ENCODE measurements at places on chromosomes 16 and 17.

DNA sequence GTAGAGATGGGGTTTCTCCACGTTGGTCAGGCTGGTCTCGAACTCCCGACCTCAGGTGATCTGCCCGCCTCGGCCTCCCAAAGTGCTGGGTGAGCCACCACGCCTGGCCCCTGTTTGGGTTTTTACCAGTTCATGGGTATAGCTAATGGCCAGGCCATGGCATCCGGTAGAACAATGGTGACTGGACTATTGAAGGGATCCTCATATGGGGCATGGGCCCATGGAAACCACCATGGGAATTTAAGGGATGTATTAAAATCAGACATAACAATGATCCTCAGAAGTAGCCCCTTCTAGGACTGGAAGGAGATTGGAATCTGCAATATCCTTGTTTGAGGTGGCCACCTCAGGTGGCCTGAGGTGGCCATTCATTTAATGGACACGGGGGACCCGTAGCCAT is 17.5 kb upstream of the GUCY2D start:
- no peak for ATAC-seq

DNA sequence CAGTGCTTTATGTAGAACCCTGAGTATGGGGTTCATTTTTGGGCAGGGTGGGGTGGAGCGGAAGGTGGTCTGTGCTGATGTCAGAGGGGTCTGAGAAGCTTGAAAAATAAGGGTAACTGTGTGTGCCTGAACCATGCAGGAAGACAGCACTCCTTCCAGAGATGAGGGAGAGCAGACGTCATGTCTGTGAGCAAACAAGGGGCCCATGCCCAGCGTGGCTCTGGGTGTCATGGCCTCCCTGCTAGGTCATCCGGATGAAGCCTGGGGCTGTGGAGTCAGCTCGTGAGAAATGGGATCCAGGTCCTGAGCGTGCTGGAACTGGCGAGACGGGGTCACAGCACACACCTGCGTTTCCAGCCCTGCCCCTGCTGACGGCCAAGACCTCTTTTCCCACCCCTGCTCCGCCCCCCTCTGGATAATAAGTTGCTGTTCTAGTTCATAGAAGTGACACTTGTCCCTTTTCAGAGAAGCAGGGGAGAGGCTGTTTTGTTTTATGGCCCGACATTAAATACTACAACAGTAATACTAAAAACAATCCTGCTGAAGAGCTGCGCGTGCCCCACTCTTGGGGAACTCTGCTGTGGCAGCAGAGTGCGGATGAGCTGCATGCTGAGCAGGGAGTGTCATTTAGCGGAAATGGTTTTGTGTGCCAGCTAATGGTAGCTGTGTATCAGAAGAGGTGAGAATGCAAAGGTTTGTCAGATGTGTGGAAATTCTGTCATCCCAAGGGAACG is 92.6 kb downstream of the RPTOR start:
- ATAC-seq, result no peak

GRCh38 chr17:19659366-19660177 is 11.0 kb downstream of the ALDH3A2 start:
- no peak for ATAC-seq

DNA sequence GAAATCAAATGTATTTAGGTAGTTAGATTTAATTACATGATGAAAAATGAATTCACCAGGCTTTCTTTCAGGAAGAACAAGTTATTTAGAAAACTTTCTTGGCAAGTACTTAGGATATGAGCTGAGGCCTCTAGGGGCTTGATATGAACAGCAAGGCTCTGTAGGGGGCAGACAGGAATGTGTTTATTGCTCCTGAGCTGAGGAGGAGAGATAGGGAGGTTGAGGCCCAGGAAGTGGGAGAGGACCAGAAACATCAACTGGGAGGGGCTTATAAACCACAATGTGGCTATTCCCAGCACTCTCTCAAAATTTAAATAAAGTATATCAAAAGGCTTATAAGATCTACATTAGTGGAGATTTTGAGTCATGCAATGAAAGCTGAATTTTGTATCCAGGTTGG is 154.0 kb upstream of the MAF start:
- no peak for ATAC-seq

DNA sequence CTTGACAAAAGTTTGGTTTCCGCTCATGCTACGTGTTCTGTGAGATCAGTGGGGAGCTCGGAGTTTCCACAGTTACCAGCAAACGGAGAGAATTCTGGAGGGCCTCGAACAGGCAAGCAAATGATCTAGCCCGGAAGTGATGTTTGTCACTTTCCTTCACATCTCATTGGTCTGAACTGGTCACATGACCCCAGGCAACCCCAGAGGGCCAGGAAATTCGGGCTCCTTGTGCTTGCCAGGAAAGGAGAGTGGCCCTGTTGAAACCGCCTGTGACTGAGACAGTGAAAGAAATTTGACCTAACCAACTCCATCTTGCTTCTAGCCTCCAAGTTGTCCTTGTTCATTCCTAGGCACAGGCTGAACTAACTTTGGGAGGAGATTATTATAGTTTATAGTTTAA is 23.0 kb downstream of the SPPL2C start:
- ATAC-seq, result no peak

- ATAC-seq, result peak; percentile 34
These were observed 165.6 kb downstream of the SPECC1 start for GRCh38 chr17:20174588-20175265.

- ATAC-seq, result no peak
These were observed 42.2 kb upstream of the HAPSTR1 start for GRCh38 chr16:9049241-9049640.

- no peak for ATAC-seq
These were observed 26.7 kb downstream of the WNT9B start for GRCh38 chr17:46878055-46878454.

GRCh38 chr17:68867759-68868516 is 87.3 kb downstream of the ABCA8 start:
- ATAC-seq, result no peak

- ATAC-seq, result peak; percentile 24
These were observed 1.1 kb upstream of the SLC43A2 start for GRCh38 chr17:1629504-1630310.

GRCh38 chr17:2025220-2025621 is at the start of gene RTN4RL1:
RTN4RL1 (minus strand) TSS chr17:2025334; CDS start chr17:2024865, 469 bp downstream.
- ATAC-seq, result peak; percentile 20

- ATAC-seq, result no peak
These were observed 7.3 kb upstream of the GAS7 start for GRCh38 chr17:10205549-10206185.

DNA sequence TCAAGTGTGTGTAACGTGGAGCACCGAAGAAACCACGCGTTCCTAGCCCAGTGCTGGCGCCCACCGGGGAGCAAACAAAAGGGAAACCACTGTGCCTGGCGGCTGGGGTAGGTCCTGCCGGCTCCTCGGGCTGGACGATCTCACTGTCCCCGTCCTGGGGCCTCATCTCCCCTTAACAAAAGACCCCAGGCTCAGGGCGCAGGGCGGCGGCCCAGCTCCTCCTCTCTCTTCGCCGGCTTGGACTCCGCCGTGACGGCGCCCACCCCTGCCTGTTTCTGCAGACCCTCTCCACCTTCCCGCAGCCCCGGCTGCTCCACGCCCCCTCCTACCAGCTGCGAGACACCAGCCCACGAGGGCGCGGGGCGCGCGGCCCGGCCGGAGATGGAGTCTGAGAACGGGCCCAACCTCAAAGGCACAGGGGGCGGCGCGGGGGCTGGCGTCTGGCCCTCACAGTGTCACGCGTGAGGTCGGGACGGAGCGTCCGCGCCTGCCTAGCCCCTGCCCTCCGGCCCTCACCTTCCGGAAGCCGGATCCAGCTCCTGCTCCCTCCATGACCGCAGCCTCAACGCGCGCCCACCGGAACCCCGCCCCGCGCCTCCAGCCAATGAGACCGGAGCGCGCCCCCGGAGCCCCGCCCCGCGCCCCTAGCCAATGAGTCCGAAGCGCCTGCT is at the start of gene CENPX:
CENPX (minus strand) TSS at position 569 of the 671 bp plus-strand sequence; CDS start at position 552, 17 bp downstream.
- no peak for ATAC-seq

GRCh38 chr16:54974367-54974766 is 43.7 kb downstream of the IRX5 start:
- ATAC-seq, result no peak

GRCh38 chr17:48241131-48241591 is 133.6 kb downstream of the SNX11 start:
- ATAC-seq, result peak; percentile 83

- no peak for ATAC-seq
These were observed 44.9 kb downstream of the TTC19 start for GRCh38 chr17:16044487-16044886.

GRCh38 chr16:30340621-30341020 is 14.5 kb downstream of the CD2BP2 start:
- no peak for ATAC-seq

GRCh38 chr16:318628-319027 is 33.9 kb downstream of the AXIN1 start:
- no peak for ATAC-seq

DNA sequence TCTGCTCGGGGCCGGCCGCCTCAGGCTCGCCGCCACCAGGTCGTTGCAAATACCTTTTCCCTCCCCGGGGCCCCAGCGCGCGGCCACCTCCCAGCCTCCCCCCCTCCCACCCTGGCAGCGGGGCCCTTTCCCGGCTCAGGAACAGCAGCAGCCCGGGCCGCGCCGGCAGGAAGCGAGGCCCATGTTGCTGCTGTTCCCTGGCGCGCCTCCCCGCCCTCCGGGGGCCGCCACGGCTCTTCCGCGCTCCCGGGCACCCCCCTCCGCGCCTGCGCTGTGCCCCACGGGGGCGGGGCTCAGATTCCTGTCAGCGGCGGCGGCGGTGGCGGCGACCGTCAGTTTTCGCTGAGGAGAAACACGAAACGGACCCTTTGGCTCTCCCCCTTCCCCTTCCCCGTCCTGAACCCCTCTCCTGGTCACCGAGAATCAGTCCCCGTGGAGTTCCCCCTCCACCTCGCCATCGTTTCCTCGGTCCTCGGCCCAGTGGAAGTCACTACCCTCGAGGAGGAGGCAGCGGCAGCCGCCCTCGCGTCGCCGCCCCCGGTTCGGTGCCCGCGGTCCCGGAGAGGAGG is at the start of gene NFAT5:
NFAT5 (plus strand) TSS at position 296 of the 569 bp plus-strand sequence. CDS start 336 bp downstream, outside the sequence.
- peak; percentile 76 for ATAC-seq

DNA sequence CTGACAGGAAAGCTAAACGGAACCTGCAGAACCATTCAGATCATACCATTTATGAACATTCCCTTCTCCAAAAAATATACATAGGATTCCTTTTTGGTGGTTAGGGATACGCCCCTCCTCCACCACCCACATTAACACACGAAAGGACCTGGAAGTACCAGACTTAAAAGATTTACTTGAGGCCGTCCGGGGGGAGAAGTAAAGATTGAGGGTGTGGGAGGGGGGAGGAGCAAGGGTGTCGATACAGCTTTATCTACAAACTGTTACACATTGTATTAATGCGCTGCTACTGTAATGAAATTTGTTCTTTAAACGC is 537 bp downstream of the PALB2 start:
- ATAC-seq, result peak; percentile 29

GRCh38 chr16:57601801-57602478 is 26.5 kb upstream of the ADGRG1 start:
- ATAC-seq, result peak; percentile 94

GRCh38 chr17:73138541-73139138 is 26.2 kb upstream of the SSTR2 start:
- ATAC-seq, result no peak

GRCh38 chr16:67248401-67249177 is at the start of gene SLC9A5:
SLC9A5 (plus strand) TSS chr16:67248979; CDS start chr16:67249015, 36 bp downstream.
- no peak for ATAC-seq

DNA sequence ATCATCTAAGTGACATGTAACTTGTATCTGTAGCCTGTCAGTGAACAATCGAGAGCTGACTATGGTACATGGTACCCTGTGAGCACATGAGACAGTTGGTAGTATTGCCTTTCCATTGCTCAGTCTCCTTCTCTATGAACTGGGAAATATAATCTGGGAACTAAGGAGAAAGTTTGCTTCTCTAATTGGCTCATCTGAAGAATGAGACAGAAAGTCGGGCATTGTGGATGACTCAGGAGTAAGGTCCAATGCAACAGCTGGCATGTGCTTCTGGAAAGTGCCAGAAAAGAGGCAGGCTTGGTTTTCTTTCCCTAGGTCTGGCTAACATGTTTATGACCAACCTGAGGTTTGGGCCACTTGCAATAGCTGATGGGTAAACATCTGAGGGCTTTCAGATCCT is 51.9 kb downstream of the ZZEF1 start:
- ATAC-seq, result no peak

DNA sequence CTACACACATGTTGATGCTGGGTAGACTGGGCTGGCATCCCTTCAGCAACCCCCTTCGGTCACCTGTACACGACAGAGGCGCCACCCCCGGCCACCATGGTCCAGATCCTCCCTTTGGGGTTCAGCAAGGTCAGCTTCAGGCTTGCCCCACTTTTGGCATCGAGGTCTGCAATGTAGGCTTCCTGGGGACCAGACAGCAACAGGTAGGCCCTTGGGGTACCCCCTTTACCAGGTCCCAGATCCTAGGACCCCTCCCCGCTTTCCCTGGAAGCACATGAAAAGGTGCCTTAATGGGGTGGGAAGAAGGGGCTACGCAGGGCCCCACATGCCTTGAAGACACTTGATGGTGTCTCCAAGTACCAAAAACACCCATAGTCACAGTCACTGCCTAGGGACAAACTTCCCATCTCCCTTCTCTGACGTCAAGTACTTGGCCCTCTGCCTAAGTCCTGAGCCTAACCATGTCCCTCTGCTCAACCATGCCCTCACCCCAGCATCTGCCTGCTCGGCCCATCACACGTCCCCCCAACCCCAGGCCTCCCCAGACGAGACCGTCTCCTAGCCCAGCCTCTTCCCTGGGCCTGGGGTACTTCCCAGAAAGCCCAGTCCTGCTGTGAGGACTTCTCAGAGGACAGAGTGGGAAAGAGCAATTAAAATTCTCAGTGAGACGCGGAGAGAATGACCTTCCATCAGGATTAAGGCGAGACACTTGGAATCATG is 12.1 kb downstream of the ACLY start:
- no peak for ATAC-seq

DNA sequence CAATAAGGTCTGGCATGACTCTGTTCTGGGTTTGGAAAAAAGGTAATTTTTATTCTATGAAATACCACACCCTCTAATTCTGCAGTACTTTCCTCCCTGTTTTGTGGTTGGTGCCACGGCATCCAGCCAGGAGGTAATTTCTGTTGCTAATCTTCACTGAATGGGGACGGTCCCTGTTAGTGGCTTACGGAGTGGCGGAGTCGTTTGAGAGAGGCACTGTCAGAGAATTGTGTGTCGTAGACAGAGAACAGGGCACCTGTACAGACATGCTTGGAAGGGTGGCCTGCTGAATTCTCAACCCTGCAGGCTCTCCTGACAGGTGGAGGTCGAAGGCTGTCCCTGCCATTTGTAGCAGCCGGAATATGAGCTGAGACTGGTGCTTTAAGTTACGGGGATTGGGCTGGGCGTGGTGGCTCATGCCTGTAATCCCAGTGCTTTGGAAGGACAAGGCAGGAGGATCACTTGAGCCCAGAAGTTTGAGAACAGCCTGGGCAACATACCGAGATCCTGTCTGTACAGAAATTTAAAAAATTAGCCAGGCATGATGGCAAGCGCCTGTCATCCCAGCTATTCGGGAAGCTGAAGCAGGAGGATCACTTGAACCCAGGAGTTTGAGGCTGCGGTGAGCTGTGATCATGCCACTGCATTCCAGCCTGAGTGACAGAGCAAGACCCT is 33.2 kb downstream of the EEF2K start:
- no peak for ATAC-seq

All from stimulated activated memory B cell treated with anti-CD40 and anti-IgM and Interleukin-4, amounts not matched to agents 10 μg/mL and 1 μg/mL and 100 μg/mL, for 72 hours (primary cell).